ENCODE measurements at places on chromosomes 13 and 19.

GRCh38 chr13:105346141-105346775 lies 1189.2 kb downstream of the EFNB2 start:
- no peak for DNase-seq

DNA sequence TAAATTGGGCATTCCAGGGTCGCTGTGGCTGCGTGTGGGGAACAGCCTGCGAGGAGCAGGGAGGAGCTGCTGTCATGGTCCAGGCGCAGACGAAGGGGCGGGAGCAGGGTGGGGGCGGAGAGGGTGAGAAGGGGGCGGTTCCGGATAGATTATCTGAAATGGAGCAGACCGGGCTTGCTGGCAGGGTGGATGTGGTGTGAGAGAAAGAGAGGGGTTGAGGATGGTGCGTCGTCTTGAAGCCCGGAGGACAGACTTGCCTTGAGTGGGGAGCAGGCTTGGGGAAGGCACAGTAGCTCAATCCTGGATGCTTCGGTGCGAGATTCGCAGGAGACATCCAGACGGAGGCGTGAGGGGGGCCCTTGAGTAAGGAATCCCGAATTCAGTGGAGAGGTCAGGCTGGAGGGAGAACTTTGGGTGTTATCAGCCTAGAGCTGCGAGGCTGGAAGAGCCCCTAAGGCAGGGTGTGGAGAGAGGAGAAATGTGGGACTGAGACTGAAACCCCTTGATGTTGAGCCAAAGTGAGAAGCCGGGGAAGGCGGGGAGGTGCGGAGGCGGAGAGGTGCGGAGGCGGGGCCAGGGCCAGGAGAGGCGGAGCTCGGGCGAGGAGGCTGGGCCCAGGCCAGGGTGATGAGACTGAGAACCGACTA lies 40.6 kb downstream of the DPF1 start:
- DNase-seq, result no peak

GRCh38 chr13:86946734-86947133 lies 724.4 kb upstream of the SLITRK5 start:
- no peak for DNase-seq

- DNase-seq, result no peak
Measured at GRCh38 chr13:39888865-39889810, 233.7 kb downstream of the COG6 start.

GRCh38 chr19:13884726-13885591 lies 8.0 kb downstream of the NANOS3 start:
- DNase-seq, result no peak

DNA sequence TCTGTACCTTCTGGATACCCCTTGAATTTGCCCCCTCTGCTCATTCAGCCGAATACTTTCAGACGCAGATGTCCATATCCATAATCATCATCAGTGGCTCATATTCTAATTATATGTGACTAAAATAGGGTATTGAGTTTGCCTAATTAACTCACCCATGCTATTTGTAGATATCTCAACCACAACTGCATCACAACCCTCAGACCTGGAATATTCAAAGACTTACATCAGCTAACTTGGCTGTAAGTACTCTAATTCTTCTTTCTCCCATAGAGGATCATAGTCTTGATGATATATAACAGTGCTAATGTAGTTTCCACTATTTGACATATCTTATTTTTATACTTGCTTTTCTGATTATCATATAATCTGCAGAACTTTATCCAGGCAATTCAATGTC lies 35.8 kb downstream of the RXFP2 start:
- DNase-seq, result no peak

GRCh38 chr13:22648320-22648801 lies 532.4 kb upstream of the SGCG start:
- no peak for DNase-seq

- DNase-seq, result no peak
Measured at GRCh38 chr19:19329126-19329525, 8.5 kb downstream of the MAU2 start.

- DNase-seq, result no peak
Measured at GRCh38 chr13:65555962-65556361, 1674.2 kb downstream of the PCDH9 start.
